NCI-H2081 treated with DMSO at 0.1 percent for 48 hours (cell line): ENCODE measurements at places on chromosomes 1 and 21.

DNA sequence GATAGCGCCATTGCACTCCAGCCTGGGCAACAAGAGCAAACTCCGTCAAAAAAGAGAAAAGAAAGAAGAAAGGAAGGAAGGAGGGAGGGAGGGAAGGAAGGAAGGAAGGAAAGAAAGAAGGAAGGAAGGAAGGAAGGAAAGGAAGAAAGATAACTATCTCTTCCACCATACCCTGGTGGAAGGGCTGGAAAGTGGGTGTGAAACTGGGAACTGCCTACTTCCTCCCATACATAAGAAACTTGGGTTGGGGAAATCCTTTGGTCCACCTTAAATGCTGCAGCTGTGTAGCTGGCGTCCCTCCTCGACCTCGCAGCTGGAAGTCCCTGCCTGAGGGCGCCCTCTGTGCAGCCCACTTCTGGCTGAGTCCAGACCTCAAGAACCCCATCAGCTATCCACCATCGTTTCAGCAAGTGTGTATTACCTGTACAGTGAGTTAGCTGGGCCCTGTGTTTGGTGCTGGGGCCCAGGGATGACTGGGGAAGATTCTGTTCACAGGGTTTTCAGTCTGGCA, 4.6 kb upstream of the FAM167B start:
- DNase-seq, result no peak

GRCh38 chr21:45831991-45832740, 149.4 kb upstream of the COL6A1 start:
- DNase-seq, result no peak

DNA sequence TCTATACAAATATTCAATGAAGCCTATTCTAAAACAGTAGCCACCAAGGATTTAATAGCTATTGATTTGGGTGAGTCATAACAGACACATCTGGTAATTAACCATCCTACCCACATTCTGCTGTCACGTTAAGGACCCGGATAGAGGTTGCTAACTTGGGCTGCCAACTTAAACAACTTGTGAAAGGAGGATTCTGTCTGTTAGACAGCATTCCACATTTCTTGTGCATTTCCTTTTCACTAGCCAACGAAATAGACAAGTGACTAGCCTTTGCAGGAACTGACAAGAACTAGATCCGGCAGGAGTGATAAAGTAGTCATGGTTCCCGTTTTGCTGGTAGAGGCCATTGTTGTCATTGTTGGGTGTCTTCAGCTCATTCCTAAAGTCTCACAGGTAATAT, 9.5 kb downstream of the DSCAM start:
- DNase-seq, result no peak

DNA sequence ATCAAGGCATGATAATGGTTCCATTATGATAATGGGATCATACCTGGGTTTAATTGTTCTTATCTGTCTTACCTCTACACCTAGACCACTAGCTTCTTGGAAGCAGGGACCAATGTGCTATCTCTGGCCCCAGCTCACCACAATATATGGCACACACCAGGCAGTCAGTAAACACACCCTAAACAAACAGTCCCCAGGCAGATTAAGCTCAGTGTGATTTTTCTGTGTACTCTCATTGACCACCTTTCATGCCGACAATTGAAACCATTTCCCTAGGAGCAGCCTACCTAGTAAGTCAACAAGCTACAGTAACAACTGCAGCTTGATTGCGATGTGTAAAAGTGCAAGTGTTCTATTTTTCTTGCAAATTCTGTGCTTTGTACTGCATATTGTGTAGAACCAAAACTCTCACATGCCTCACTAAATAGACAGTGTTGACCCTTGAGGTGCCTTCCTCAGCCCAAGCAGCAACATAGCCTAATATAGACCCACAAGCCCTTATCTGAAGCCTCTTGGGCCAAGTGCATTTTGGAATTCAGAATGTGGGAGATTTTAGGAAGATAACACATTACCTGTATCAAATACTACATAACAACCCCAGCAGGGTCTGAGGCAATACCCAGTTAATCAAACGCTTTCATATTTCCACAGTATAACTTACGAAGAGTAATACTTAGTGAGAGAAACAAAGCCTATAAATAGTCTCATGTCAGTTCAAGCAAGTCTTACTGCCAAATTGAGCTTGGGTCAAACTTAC, 32.0 kb downstream of the INPP5B start:
- DNase-seq, result peak; percentile 73

DNA sequence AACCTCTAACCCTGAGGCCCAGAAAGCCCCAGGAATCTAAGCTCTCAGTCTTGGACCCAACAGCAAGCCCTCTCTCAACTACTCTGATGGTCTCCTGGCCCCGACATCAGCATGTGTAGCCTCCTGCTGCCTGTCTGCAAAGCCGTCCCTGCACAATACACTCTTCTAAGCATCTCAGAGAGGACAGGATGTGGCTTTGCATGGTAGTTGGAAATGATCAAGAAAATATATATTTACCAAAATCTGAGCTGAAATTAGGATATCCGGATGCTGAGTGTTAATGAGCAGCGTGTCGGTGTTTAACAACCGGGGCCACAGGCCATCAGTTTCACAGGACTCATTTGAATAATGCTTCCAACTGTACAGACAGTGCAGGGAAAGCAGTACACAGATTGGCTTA, 59.1 kb upstream of the SIM2 start:
- no peak for DNase-seq

DNA sequence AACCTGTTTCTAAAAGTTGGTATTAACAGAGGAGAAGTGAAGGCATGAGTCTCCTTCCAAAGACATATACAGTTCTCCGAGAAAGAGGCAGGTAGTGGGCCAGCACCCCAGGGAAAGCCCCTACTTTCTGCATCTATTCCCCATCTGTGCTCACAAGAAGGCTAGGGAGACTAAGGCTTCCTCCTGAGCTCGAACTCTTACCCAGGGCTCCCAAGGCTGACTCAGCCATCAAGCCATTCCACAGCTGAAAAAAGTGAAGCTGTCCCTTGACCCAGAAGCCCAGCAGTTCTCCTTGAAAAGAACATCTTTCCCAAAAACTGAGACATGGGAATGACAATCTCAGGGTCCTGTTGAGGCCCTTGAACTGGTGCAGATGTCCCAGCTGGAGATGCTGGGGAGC, 1.9 kb upstream of the PADI3 start:
- DNase-seq, result no peak

- no peak for DNase-seq
Observed at GRCh38 chr21:31576428-31576827, 83.1 kb upstream of the SOD1 start.

DNA sequence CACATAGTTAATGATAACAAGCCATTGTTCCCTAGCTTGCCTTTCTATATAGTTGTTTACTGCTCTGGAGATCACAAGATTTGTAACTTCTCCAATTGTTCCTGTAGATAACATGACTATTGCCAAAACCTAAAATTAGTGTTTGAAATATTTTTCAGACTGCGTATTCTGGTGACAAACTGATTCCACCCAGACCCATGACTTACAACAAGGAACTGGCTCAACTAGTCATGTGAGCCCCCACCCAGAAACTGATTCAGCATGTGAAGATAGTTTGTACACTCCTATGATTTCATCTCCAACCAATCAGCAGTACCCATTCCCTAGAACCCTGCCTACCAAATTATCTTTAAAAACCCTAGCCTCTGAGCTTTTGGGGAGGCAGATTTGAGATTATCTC, 131.4 kb upstream of the BCL9 start:
- DNase-seq, result no peak
